ENCODE measurements at places on chromosomes 12 and 14. TPM values are rescaled to one million over a fixed set of nuclear protein-coding genes. Genes with fewer than 3 reads are reported as not detected.

Gene FOS
- total RNA-seq = 9.5 TPM

Gene TAS2R14
- total RNA-seq = 0.38 TPM

Gene RTL1
- total RNA-seq = not detected

DNA sequence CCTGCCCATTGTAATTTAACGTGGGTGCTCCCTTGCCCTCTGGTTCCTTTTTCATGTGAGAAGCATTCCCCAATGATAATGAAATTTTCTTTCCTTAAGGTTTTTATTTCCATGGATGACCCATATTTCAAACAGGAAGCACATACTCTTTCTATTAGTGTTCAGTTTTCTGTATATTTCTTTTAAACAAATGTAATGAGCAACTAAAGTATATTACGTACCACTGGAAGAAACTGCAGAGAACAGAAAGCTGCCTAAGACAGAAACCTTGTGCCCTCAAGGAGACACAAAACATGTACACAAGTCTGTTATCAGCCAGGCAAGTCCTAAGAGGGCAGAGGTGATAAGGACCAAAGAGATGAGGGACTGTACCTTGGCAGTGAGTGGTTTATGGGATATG, 414.9 kb downstream of the ETNK1 start:
- no peak for DNase-seq

DNA sequence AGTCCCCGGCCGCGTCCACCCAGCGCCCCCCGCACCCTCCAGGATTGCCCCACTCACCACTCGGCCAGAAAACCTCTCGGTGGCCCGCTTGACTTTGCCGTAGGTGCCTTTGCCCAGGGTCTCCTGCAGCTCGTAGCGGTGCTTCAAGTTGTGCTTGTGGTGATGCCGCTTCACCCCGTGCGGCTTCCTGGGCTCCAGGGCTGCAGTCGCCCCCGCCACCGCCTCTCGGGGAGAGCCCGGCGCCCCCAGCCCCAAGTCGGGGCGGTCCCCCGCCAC, 459 bp downstream of the NUAK1 start:
- no peak for DNase-seq

Data from Right ventricle myocardium inferior (tissue), 1 donor.